CD4-positive, alpha-beta T cell (primary cell): ENCODE measurements at places on chromosomes 3 and 15. TPM values are rescaled to one million over a fixed set of nuclear protein-coding genes. Genes with fewer than 3 reads are reported as not detected.

The PLOD2 gene
- total RNA-seq = not detected

The ATXN7 gene
- 289 TPM for total RNA-seq

The COPG1 gene
- total RNA-seq = 79.3 TPM

The C3orf49 gene
- not detected for total RNA-seq

The EDEM1 gene
- 106 TPM for total RNA-seq

The SMCO1 gene
- total RNA-seq = not detected

The IQCF5 gene
- not detected for total RNA-seq

The SLC2A2 gene
- not detected for total RNA-seq
